H9 (cell line): ENCODE measurements at places on chromosomes 12 and 14. TPM values are rescaled to one million over a fixed set of nuclear protein-coding genes. Genes with fewer than 3 reads are reported as not detected.

- no peak overlapping the region for H3K27ac ChIP-seq
- DNase-seq: no peak
- H3K36me3 ChIP-seq: no peaks in the 10 kb centered on the region; the same call in 1 of the 3 replicates
- H3K4me3 ChIP-seq: no peak overlapping the region
Measured at GRCh38 chr12:43336962-43337555, 214.9 kb downstream of the ADAMTS20 start.

LMNTD1 gene
- total RNA-seq: not detected in 2 replicates

CDKL1 gene
- 0.72 and 1.8 TPM in 2 replicates for total RNA-seq

GRCh38 chr14:100416921-100417860 is 94.1 kb downstream of the SLC25A47 start:
- no peaks in the 10 kb centered on the region for H3K27me3 ChIP-seq
- H3K4me3 ChIP-seq: no peak overlapping the region
- no peak overlapping the region for H3K27ac ChIP-seq
- DNase-seq: peak; percentile 89

- H3K4me3 ChIP-seq: no peak overlapping the region
- DNase-seq: no peak
- peaks cover 2% of the 10 kb centered on the region for H3K36me3 ChIP-seq
- no peaks in the 10 kb centered on the region for H3K27me3 ChIP-seq
Measured at GRCh38 chr12:88433997-88434703, 146.1 kb downstream of the KITLG start.

KERA gene
- not detected in 2 replicates for total RNA-seq

DNA sequence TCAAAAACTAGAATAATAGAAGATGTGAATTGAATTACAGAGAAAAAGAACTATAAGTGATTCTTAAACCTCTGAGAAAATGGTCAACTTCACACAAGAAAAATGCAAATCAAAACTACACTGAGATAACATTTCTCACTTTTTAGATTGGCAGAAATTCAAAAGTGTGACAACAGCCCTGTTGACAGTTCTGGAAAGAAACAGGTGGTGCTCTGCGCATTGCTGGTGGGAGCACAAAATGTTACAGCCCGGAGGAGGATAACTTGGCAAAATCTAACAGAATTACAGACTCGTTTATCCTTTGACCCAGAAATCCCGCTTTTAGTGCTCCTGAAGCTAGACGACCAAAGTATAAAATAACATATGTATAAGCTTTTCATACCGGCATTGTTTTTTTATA is 222.5 kb upstream of the CNTN1 start:
- no peak for DNase-seq
- no peaks in the 10 kb centered on the region for H3K27me3 ChIP-seq

GRCh38 chr12:41724216-41724615 is 420.5 kb downstream of the GXYLT1 start:
- no peaks in the 10 kb centered on the region for H3K36me3 ChIP-seq
- H3K4me3 ChIP-seq: no peak overlapping the region
- H3K4me1 ChIP-seq: peaks cover 2% of the 10 kb centered on the region; the same call in 1 of the 2 replicates

OAS1 gene
- 0.20 TPM in 1 of 2 replicates, not detected in the other for total RNA-seq

GRCh38 chr12:2212971-2213869 is 160.4 kb downstream of the CACNA1C start:
- no peaks in the 10 kb centered on the region for H3K4me1 ChIP-seq
- H3K27ac ChIP-seq: no peak overlapping the region
- no peak for DNase-seq
- no peak overlapping the region for H3K4me3 ChIP-seq

DNA sequence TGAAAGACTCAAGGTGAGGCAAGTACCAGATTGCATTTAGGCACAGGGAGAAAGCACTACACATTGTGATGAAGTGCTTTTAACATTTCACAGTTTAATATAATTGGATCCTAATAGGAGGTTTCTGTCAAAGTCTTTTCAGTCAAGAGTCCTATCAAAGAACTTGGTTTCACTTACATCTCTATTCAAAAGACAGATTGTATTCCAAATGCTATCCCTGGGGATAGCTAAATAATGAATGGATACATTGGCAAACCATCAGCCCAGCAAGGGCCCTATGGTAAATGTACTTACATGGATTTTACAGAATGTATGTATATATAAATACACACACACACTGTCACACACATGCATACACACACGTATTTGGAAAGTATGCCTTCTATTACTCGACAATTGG is 655.5 kb upstream of the FLRT2 start:
- DNase-seq: no peak
- H3K27ac ChIP-seq: no peak overlapping the region
- no peaks in the 10 kb centered on the region for H3K36me3 ChIP-seq
- H3K4me1 ChIP-seq: no peaks in the 10 kb centered on the region
- no peak overlapping the region for H3K4me3 ChIP-seq

CATSPERB gene
- total RNA-seq: 0.48 and 0.68 TPM in 2 replicates

RNASE1 gene
- total RNA-seq: 1.2 and 1.6 TPM in 2 replicates

DNA sequence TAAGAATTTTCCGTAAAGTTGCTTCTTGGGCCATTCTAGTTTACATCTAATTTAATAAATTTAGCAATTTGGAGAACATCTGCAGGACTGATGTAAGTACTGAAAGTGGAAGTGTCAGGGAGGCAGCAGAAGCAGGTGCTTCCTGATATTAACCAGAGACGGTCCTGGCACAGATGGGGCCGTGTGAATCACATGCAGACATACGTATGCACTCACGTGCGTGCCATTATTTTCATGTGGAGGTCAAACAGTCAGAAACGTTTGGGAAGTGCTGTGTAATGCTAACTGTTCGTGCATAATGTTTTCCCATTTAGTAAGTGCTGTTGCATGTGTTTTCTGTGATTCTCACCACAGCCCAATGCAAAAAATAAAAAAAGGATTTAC is 87.8 kb upstream of the DYNC1H1 start:
- no peak for DNase-seq
- H3K4me1 ChIP-seq: no peaks in the 10 kb centered on the region; the same call in 1 of the 2 replicates
- H3K4me3 ChIP-seq: no peak overlapping the region
- H3K27me3 ChIP-seq: no peaks in the 10 kb centered on the region
- H3K27ac ChIP-seq: no peak overlapping the region

DNA sequence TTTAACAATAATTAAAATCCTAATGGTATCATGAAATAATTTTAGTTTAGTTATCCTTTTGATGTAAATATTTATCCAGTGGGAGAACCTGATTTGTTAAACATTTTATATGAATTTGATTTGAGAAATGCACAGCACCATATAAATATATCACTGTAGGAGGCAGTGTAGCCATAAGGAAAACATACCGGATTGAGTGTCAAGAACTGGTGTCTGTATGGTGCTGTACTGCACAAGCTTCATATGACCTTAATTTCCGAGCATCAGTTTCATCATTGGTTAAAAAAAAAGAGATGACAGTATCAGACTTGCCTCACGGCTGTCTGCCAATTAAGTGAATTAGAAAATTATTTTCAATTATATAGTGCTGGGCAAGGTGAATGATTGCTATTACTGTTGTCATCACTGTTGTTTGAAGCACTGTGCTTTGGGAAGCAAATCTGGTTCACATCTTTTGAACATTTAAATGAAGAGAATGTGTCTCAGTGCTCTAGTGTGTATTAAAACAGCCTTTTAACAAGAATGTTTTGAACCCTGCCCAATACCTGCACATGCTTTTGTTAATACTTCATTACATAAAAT is 72.1 kb downstream of the TMTC2 start:
- no peak overlapping the region for H3K27ac ChIP-seq
- H3K36me3 ChIP-seq: no peaks in the 10 kb centered on the region
- no peaks in the 10 kb centered on the region; the same call in 1 of the 2 replicates for H3K4me1 ChIP-seq
- no peak for DNase-seq
- no peaks in the 10 kb centered on the region; the same call in 1 of the 2 replicates for H3K27me3 ChIP-seq

RAPGEF3 gene
- total RNA-seq: 5.6 and 7.4 TPM in 2 replicates

PLEKHD1 gene
- 0.29 and 0.37 TPM in 2 replicates for total RNA-seq

GALNT16 gene
- 2.3 and 3.0 TPM in 2 replicates for total RNA-seq

GRCh38 chr14:51516706-51517395 is 134.9 kb upstream of the FRMD6 start:
- H3K36me3 ChIP-seq: no peaks in the 10 kb centered on the region
- H3K4me1 ChIP-seq: 0 out of 2 replicates have a peak, but pooled peaks cover 3% of the 10 kb centered on the region
- H3K4me3 ChIP-seq: no peak overlapping the region
- H3K27ac ChIP-seq: no peak overlapping the region
- DNase-seq: no peak
- no peaks in the 10 kb centered on the region for H3K27me3 ChIP-seq

- no peak for DNase-seq
- peaks cover 10% of the 10 kb centered on the region; the same call in 2 of the 3 replicates for H3K36me3 ChIP-seq
- no peak overlapping the region for H3K27ac ChIP-seq
- H3K27me3 ChIP-seq: no peaks in the 10 kb centered on the region
- no peaks in the 10 kb centered on the region for H3K4me1 ChIP-seq
- H3K4me3 ChIP-seq: no peak overlapping the region
Measured at GRCh38 chr12:12486661-12487240, 75.9 kb downstream of the DUSP16 start.

DNA sequence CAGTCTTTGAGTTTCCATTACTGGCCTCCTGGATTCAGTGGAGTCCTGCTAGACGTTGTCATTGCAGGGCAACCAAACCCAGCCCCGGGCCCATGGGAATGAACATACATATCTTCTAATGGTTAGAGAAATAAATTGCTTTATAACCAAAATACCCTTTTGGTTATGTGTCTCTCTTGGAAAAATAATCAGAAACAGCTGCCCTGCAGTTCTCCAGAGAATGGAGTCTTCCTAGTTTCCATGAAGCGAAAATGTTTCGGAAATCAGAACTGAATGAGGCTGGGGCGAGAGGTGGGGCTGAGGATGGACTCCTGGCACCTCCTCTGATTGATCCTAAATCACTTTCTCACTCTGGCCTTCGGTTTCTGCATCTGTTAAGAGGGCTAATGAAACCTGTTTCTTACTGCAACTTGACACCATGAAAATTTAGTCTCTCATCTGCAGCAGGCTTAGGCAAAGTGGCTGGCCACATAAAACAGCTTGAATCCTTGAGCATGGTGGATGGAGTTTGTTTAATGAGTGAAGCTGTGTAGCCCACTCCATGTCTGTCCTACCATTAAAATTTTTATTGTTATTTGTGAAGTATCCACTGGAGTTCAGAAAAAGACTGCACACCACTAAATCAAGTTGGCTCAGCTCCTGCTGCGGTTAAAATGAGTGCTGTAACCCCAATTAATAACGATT is 198.9 kb downstream of the CACNA1C start:
- peaks cover 4% of the 10 kb centered on the region for H3K36me3 ChIP-seq
- DNase-seq: no peak
- H3K27ac ChIP-seq: no peak overlapping the region
- H3K4me3 ChIP-seq: no peak overlapping the region
- H3K27me3 ChIP-seq: no peaks in the 10 kb centered on the region
- H3K4me1 ChIP-seq: no peaks in the 10 kb centered on the region; the same call in 1 of the 2 replicates

SLC17A8 gene
- not detected in 2 replicates for total RNA-seq

GRCh38 chr12:45914090-45914489 is 76.3 kb downstream of the SCAF11 start:
- H3K27me3 ChIP-seq: no peaks in the 10 kb centered on the region
- no peak overlapping the region for H3K4me3 ChIP-seq
- no peaks in the 10 kb centered on the region; the same call in 2 of the 3 replicates for H3K36me3 ChIP-seq

- no peak overlapping the region for H3K4me3 ChIP-seq
- no peaks in the 10 kb centered on the region for H3K4me1 ChIP-seq
- DNase-seq: peak; percentile 89
- no peak overlapping the region for H3K27ac ChIP-seq
Measured at GRCh38 chr12:57815177-57816000, 3.1 kb downstream of the AVIL start.

- no peaks in the 10 kb centered on the region for H3K36me3 ChIP-seq
- H3K4me3 ChIP-seq: no peak overlapping the region
- no peaks in the 10 kb centered on the region for H3K4me1 ChIP-seq
- H3K27me3 ChIP-seq: no peaks in the 10 kb centered on the region
- H3K27ac ChIP-seq: no peak overlapping the region
Measured at GRCh38 chr14:23664207-23664885, 28.2 kb downstream of the DHRS2 start.

DNA sequence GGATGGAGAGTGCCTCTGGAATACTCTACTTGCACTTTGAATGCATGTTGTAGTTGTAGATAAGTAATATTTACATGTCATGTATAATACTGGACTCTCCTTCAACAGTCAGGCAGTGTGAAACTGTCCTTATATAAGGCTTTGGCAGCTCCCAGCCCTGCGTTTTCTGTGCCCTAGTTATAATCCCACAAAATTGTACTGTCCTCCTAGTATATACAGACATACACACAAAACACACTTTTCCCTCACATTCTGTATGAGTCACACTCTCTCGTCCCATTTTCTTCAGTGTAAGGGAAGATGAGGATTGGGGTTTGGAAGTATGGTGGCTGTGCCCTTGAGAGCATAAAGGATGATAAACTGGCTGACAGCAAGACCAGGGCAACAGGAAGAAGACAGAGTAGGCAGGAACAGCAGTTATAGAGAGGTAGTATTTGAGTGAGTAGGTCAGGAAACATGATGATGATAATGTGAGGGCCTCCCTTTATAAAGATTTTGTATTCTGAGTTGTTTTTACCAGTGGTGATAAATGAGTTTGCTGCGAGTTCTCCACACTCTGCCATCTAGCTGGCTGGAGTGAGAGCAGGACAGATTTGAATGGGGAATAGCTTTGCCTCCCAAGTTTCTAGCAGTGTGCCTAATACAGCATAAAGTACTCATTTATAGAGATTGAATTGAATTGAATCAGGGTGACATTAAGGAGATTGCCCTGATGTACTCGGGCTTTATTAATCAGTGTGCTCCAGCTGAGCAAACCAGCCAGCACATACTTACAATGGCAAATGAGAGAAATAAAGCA is 5.0 kb downstream of the CREBL2 start:
- H3K27me3 ChIP-seq: no peaks in the 10 kb centered on the region
- no peak for DNase-seq
- H3K36me3 ChIP-seq: peaks cover 41% of the 10 kb centered on the region

KRT85 gene
- total RNA-seq: not detected in 2 replicates

GRCh38 chr14:96247031-96247430 is 9.0 kb upstream of the BDKRB1 start:
- H3K27ac ChIP-seq: no peak overlapping the region
- no peak for DNase-seq
- H3K4me3 ChIP-seq: no peak overlapping the region
- H3K4me1 ChIP-seq: peaks cover 3% of the 10 kb centered on the region; the same call in 1 of the 2 replicates
- H3K36me3 ChIP-seq: no peaks in the 10 kb centered on the region; the same call in 2 of the 3 replicates

OTOGL gene
- 0.11 and 0.24 TPM in 2 replicates for total RNA-seq
